ENCODE measurements at places on chromosomes 3 and 15.

- no peak for DNase-seq
These were observed 349.4 kb downstream of the DOCK3 start for GRCh38 chr3:51024121-51024520.

- DNase-seq, result no peak
These were observed 26.4 kb downstream of the LNP1 start for GRCh38 chr3:100427699-100428098.

- DNase-seq, result no peak
These were observed 67.0 kb downstream of the NOX5 start for GRCh38 chr15:69081310-69082004.

DNA sequence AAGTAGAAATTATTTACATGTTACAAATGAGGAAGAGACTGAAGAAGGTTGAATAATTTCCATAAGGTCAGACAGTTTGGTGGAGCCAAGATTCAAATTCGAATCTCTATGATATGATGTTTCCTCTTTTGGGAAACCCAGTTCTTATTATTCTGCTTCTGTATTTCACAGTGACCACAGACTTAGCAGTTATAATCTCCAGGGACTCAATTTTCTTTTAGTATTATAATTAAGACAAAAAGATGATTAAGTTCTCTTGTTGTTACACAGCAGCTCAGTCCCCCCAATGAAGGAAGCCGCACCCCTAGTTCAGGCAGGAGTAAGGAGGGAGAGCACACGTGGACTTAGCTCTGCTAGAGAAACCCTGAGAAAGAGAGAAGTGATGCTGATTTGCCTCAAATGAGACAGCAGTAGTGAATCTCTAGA is 130.6 kb downstream of the CCNL1 start:
- DNase-seq, result no peak

DNA sequence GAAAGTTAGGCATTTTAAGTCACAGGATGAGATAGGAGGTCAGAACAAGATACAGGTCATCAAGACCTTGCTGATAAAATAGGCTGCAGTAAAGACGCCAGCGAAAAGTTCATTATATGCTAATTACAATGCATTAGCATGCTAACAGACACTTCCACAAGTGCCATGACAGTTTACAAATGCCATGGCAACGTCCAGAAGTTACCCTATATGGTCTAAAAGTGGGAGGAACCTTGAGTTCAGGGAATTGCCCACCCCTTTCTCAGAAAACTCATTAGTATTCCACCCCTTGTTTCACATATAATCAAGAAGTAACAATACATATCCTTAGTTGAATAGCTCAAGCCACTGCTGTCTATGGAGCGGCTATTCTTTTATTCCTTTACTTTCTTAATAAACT is 92.7 kb upstream of the PLXND1 start:
- no peak for DNase-seq

- no peak for DNase-seq
These were observed 61.0 kb downstream of the LRIG1 start for GRCh38 chr3:66439666-66440344.

DNA sequence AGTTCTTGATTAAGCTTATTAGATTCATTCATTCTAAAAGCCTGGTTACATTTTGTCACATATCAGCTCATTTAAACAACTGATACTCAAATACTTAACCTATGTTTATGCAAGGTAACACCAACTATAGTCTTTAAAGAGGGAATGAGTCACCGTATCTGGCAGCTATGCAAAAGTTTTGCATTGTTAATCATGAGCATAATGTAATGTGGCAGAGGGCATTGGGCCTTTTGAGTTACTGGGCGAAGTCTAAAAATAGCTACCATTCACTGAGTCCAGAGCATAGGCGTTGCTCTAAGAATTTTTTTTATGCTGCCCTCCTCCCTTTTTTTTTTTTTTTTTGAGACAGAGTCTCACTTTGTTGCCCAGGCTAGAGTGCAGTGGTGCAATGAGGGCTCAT is 277.7 kb upstream of the ZNF717 start:
- peak; percentile 67 for DNase-seq

DNA sequence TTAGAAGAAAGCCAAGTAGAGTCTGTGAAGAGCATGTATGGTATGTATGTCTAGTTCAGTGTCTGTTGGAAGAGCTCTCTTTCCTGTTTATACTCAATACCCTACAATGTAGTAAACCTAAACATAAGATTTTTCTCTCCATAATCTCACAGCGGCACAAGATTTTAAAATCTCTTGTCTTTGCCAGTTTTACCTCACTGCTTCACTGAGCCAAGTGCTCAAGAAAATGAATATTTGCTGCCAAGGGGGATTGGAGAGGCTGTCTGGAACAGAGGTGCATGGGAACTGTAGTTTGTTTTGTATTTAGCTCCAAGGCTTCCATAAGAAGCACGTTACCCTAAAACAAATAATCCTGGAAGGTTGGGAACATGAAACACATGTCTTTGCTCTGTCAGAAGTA is 49.5 kb upstream of the FHIT start:
- DNase-seq, result no peak
